Sciatic nerve (tissue), 2 donors: ENCODE measurements at places on chromosomes 6 and 20. TPM values are rescaled to one million over a fixed set of nuclear protein-coding genes. Genes with fewer than 3 reads are reported as not detected.

The KIAA0408 gene
- total RNA-seq, result 45.3 TPM

- DNase-seq, result no peak
Measured at GRCh38 chr6:24906314-24906713, 29.4 kb downstream of the RIPOR2 start.

DNA sequence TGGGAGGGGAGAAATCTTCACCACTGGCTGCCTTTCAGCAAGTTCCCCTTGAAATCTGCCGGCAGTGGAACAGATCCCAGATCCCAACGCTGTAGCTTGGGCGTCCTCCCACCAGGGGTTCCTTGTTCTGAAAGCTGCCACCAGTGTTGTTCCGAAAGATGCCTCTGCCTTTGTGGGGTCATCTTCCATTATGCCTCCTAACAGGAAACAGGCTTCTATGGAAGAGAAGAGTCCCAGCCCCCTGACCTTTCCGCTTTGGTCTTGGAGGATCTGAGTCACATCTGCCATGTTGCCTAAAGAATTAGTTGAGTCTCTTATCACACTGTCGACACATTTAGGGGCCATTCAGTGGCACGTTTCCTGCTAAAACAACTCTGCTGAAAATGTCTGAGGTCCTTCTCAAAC is 57.5 kb upstream of the NFATC2 start:
- no peak for DNase-seq

DNA sequence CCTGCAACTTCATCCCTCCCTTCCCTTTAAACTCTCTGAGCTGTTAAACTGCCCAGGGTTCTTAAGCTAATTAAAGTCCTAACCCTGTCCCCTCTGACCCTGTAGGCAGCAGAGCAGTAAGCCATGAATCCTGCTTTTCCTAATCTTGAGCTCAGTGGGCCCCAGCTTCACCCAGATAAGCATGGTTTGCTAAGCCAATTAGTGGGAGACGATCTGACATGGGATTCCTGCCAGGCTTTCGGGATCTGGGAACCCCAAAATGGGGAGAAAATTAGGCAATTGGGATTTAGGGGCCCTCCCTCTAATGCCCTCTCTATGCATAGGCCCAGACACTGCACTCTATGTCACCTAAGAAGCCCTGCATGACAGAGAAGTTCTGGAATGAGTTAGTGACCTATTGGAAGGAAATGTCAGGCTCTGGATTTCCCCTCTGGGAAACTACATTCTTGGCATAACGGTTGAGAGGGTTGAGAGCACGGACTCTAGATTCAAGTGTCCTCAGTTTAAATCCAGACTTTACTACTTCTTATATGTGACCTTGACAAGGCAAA is 4.6 kb downstream of the XKR7 start:
- no peak for DNase-seq
